ENCODE measurements at places on chromosomes 2 and 18. TPM values are rescaled to one million over a fixed set of nuclear protein-coding genes. Genes with fewer than 3 reads are reported as not detected.

The PDE1A gene
- 10.9 TPM for total RNA-seq

The RALBP1 gene
- total RNA-seq = 54.2 TPM

The ABCG5 gene
- not detected for total RNA-seq

The REG1B gene
- total RNA-seq = not detected

The AKAIN1 gene
- not detected for total RNA-seq

GRCh38 chr18:41262688-41263087 lies 692.3 kb upstream of the PIK3C3 start:
- no peak for DNase-seq

- no peak for DNase-seq
Measured at GRCh38 chr2:19043893-19044292, 314.5 kb downstream of the OSR1 start.

GRCh38 chr2:236449167-236449761 lies 120.4 kb upstream of the ACKR3 start:
- DNase-seq = peak; percentile 62

- DNase-seq = no peak
Measured at GRCh38 chr2:33229646-33230045, 246.8 kb upstream of the RASGRP3 start.

DNA sequence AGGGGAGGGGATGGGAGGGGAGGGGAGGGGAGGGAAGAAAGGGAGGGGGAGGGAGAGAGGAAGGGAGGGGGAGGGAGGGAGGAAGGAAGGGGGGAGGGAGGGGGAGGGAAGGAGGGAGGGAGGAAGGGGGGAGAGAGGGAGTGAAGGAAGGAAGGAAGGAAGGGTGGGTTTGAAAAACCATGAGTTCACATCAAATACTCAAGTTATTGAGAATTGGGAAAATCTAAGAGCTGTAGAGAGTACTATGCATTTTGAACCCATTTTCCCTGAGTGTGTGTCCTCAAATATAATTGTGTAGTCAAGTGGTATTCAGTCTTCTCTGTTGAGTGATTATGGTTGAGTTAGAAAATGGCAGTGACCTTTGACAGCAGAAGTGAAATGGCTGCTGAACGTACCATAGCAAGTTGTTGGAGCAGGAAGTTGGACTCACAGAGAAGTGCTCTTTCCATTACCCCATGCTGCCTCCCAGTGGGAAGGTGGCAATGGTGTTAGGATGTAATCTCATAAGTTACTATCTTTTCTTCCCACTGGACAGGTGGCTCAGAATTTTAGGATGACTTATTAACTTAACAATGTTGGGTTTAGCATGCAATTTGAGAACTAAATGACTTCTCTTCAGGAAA lies 214.6 kb downstream of the SETBP1 start:
- DNase-seq = peak; percentile 67

- no peak for DNase-seq
Measured at GRCh38 chr2:108908713-108909070, 80.3 kb downstream of the EDAR start.

DNA sequence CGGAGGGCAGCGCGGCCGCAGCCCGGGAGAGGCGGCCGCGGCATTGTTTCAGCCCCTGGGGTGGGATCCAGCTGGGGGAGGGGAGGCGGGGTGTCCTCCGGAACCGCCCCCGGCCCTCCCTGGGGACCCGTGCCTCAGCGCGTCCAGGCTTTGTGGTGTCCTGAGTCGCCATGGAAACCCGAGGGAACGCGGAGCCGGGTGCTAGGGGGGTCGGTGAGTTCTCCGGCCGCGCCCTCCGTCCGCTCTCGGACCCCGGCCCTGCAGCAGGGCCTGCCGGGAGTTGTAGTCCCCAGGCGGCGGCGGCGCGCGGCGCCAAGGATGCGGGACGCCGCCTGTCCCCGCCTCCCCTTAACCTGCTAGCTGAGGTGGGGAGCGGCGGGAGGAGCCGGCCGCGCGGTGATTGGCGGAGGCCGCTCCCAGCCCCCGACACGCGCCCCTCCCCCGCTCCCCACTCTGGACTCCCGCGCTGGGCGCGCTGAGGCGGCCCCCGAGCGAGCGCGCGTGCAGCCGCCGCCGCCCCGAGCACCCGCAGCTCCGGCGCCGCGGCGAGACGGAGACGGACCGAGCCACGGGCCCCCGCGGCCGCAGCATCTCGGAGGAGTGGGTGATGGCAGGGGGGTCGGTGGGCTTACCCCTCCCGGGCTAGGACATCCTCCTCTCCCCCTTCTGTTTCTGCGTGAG lies at the start of gene DPYSL5:
DPYSL5 (plus strand) TSS at position 478 of the 681 bp plus-strand sequence. CDS start 50,368 bp downstream, outside the sequence.
- peak; percentile 90 for DNase-seq

GRCh38 chr2:184338771-184339170 lies 259.6 kb upstream of the ZNF804A start:
- DNase-seq = no peak

DNA sequence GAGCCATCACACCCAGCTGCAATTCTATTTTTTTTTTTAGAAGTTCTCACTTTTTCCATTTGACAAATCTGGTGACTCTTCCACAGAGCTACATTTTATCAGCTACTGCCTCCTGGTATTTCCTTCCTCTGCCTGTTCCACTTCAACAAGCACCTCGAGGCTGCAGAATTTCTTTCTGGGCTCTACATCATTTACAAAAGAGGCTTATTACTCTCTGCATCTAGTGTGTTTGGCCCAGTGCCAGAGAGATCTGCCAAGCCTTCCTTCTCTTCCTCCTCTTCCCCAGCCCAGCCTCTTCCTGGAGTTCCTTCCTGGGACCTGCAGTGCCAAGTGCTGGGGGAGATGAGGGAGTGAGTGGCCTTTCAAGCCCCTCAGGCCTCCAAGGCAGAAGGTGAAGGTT lies 119.6 kb upstream of the ITGA6 start:
- no peak for DNase-seq

- DNase-seq = no peak
Measured at GRCh38 chr2:16649353-16650286, 16.0 kb downstream of the CYRIA start.

DNA sequence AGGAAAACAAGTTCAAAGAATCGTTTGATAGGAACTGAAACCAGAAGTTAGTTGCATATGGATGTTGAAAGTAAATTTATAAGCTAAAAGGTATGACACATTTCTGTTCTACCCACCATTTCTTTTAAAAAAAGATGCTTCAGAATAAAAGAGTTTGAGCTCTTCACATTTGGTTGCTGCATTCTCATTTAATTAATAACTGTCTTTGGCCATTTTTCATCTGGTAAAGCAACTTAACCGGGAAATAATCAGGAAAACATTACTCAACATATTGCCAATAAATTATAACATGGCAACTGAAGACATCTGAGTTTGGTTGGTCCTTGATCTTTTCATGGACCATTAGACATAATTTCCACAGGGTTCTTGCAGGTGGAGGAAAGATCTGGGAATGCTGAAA lies 180.2 kb upstream of the TWIST2 start:
- no peak for DNase-seq
